CD4-positive, alpha-beta T cell treated with Interferon gamma for 1 hour (primary cell): ENCODE measurements at places on chromosomes 1 and 21.

- no peak for DNase-seq
Observed at GRCh38 chr1:238205045-238205662, 314.4 kb upstream of the ZP4 start.

DNA sequence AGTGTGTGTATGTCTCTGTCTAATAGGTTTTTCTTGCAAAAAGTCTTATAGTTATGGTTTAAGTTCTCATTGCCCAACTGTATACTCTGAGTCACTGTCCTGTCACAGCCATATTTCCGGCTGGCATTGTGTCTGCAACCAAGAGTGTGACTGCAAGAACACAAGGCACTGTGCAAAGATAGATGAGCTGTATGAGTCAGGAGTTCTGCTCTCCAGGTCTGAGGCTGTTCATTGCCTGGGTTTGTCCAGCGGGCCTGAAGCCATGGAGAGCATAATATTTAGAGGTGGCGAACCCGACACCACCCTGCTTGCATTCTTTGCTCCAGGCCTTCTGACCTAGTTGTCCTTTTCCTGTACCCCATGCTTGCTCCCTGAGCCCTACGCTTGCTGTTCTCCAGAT, 50.9 kb upstream of the CNIH3 start:
- DNase-seq = peak; percentile 61

GRCh38 chr1:56289260-56289659, 290.1 kb downstream of the PLPP3 start:
- no peak for DNase-seq

DNA sequence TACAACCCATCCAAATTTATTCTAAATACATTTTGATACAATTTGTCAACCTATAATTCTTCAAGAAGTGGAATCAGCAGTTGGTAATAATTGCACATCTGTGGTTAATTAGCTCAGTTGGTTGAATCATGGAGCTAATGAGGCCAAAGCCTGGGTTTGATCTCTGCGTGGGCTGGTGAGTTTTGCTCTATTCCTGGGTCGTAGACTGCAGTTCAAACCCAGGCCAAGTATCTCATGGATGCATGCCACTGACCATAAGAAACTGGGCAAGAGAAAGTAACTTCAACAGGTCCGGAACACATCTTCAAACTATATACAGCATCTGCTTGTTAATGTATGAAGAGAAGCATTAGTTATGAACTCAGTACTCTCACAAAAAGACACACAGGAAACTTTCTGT, 779.7 kb downstream of the USP25 start:
- DNase-seq = no peak

GRCh38 chr1:83102630-83103071, 896.3 kb downstream of the TTLL7 start:
- no peak for DNase-seq

DNA sequence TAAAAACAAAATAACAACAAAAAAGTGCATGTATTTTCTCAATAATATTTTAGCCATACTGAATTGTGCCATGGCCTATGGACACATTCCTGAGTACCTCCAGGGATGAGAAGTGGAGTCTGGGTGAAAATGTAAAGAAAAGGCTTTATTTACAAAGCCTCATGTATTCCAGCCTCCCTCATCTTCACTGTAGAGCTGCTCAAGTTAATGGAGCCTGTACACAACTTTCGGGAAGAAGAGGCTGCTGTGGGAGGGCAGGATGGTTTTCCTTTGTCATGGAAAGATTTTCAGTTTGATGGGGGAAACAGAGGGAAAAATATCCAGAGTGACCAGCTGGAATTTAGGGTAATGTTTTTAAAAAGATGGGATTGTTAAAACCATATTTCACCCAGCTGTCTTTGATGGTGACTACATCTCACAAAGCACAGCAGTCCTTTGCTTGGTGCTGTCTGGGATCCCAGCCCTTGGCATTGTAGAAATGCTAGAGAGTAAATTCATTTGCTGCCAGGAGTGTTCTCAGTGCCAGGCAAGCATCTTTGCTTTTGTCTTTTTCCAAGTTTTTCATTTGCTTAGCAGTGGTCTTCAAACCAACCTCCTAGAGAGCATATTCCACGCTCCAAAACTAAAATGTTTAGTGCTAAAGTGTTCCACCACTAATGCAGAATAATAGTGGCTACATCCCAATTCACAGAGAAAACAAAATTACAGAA, 54.9 kb downstream of the DPT start:
- no peak for DNase-seq

GRCh38 chr1:1989789-1990188, 13.8 kb downstream of the CFAP74 start:
- DNase-seq = no peak

GRCh38 chr1:198183605-198184004, 26.8 kb downstream of the NEK7 start:
- no peak for DNase-seq

GRCh38 chr1:202152399-202152798, 7.9 kb upstream of the ARL8A start:
- no peak for DNase-seq

GRCh38 chr1:228381356-228381755, 25.3 kb downstream of the TRIM11 start:
- DNase-seq = no peak
